ENCODE measurements at places on chromosomes 13 and 19.

DNA sequence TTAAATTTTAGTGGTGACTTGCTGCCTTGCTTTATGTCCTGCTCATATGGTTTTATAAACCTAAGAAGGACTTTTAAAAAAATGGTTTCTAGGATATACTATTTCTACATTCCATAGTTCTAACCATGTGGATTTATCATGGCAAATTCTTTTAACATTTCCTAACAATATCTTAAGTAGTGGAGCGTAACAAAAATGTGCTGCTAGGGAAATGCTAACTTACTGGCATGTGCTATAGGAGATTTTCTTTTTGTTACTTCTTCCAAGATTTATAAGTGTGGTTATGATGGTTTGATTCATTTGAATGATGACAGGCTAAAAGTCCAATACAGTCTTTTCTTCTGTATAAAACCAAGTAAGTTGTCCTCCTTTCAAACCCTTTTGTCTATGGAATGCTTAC, 713.7 kb downstream of the SLITRK1 start:
- DNase-seq, result no peak

- peak; percentile 20 for DNase-seq
Measured at GRCh38 chr19:50723069-50723468, at the start of gene CLEC11A. TSS of gene CLEC11A (plus strand) at chr19:50723364. CDS start at chr19:50723526, 162 bp downstream.

DNA sequence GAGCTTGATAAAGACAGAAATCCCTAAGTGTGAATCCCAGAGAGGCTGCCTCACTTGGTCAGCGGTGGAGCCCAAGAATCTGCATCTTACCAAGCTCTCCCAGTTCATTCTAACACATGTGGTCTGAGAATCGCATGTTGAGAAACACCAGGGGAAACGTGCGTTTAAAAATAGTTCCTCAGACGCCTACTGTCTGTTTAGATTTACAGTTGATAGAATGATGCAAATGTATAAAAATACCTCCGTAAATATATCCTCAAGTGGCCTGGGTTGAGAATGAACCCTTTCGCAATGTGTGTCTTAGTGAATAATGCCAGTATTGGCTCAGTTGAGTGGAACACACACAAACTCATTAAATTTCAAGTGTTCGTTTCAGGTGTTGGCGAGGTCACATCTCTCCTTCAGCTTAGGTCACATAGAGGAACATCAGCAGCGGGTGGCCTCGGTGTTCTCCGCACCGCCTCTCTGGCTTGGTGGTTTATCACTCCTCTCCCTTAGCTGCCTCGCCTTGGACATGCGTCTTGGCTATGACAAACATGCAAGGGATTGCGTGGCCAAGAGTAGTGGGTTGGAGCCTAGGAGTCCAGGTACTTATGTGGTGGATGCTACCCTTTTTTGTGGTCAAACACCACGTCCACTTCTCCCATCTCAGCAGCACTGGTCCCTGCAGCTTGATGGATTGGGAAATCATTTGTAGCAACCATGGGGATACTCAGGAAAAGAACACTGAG, 117.6 kb upstream of the SPATA13 start:
- no peak for DNase-seq

GRCh38 chr13:104004572-104004971, 938.4 kb upstream of the SLC10A2 start:
- DNase-seq, result no peak

DNA sequence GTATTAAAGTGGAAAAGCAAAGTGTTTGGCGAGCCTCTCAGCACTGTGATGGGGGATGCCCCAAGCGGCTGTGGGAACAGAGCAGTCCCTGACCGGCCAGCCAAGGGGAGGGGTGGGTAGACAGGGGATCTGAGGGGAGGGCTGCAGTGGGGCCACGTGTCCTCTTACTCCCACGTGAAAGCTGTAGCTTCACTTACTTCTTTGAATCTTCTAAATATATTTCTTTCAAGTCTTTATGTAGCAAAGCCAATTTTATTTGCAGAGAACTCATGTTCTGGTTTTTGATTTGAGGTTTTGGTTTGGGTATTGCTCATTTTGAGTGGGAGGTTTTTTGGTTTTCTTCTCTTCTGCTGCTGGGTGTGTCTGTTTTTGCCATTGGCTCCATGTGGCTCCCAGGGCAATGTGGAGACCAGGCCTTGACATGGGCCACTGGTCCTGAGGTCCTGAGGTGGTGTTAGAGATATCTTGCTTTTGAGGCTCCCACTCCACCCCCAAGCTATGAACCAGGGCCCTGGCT, 17.7 kb upstream of the OVOL3 start:
- no peak for DNase-seq

GRCh38 chr19:19179548-19180441, 9.7 kb upstream of the MEF2B start:
- DNase-seq, result no peak

DNA sequence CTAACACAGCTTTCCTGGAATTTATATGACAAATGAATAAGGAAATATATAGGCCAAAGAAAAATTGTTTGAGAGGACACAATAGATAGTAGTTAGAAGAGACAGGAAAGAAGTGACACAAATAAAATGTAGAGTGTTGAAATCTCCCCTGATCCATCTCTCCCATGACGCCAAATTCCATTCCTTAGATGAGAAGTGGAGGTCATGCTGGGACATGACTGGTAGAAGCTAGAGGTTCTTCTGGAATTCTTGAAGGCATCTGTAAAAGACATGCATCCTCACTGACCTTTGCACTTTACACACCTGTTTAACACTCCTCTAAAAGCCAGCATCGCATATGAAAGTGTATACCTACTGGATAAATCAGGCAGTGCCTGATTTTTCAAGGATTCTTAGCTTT, 67.8 kb downstream of the DGKH start:
- DNase-seq, result no peak

- no peak for DNase-seq
Measured at GRCh38 chr19:22608441-22608840, 25.7 kb upstream of the ZNF492 start.

DNA sequence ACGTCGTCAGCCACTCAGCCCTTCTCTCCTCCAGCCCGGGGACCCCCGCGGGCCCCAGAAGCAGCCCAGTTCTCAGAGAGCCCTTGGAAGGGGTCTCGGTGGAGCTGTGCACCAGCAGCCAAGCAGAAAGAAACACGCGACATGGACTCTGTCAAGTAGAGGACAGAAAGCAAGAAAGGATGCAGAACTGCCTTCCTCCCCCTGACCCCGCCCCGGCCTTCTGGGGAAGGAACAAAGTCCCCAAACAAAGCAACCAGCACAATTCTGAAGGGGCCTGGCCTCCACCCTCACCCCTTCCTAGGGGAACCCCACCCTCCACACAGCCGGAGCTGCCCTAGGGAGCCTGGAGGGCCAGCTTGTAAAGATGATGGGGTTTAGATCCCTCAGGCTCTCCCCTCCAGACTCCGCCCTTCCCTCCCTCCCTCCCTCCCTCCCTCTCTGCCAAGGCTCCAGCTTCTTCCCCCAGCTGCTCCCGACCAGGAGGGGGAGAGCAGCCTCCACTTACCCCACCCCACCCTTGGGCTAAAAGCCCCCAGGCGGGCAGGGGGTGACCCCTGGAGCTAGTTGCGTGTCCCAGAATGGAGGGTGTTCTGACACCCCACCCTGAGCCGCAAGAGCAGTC, 7.8 kb downstream of the LYL1 start:
- DNase-seq, result no peak

GRCh38 chr13:51311957-51312520, 27.5 kb upstream of the SERPINE3 start:
- DNase-seq, result no peak

DNA sequence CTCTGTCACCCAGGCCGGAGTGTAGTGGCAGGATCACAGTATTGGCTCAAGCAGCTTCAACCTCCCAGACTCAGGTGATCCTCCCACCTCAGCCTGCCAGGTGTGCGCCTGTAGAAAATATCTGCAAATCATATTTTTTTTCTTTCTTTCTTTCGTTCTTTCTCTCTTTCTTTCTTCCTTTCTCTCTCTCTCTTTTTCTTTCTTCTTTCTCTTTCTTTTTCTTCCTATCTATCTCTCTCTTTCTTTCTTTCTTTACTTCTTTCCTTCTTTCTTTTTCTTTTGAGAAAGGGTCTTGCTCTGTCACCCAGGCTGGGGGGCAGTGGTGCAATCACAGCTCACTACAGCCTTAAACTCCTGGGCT, 16.3 kb upstream of the IGSF23 start:
- DNase-seq, result no peak

DNA sequence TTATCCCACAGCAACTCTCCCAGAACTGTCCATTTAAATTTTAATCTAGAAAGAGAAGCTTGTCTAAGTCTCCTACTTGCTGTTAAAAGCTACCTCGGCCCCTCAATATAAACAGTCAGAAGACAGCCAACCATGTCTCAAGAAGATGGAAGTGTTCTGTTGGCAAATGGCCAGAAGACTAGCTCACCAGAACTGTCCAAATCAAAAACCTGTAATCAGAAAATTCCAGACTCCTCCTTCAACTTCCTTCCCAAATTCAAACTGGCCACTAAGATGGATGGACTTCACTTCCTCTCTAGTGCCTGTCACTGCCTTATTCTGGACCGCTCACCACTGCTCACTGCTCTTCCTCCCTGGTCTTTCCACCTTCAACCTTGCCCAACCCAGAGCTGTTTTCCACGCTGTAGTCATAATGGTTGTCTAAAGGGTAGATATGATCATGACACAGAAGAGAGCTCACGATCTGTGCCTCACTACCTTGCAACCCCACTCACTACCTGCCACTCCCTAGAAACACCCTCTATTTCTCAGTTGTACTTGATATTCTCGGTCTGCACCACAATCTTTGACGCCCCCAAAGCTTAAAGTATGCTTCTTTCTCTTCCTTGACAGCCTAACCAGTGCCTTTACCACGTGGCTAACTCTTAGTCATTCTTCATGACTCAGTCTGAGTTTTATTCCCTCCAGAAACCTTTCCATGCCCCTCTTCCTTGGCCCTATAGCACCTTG, 9.2 kb downstream of the FGF14 start:
- peak; percentile 4 for DNase-seq

- no peak for DNase-seq
Measured at GRCh38 chr13:113724016-113724758, 34.8 kb upstream of the TMEM255B start.

DNA sequence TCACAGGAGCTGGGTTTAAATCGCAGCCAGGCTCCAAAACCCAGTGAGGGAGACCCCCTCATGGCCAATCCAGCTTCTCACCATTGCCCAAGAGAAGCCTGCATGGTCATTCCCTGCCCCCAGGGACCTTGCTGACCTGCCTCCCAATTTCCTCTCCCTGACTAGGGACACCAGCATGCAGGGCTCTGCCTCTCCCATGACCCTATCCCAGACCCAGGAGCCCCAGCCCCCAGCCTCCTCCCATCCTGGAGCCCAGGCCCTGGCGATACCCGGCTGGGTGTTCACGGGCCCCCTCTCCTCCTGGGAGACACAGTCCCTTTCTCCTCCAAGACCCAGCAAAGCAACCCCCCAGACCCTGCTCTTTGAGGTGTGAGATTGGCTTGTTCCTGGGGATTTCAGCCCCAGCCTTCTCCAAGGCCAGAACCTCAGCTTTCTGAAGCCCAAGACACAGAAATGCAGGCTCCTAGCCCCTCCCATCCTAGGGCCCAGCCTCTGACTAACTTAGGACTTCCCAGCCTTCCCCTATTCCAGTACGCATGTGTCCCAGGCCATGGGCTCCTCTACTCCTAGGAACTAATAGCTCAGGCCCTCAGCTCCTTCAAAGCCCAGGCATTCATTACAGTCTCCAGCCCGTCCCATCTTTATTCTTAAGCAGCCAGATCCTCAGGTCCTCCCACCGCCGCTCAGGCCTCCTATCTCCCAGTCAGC, 1.1 kb downstream of the GYS1 start:
- DNase-seq, result peak; percentile 85

- DNase-seq, result no peak
Measured at GRCh38 chr19:34402074-34402600, 2.1 kb upstream of the PDCD2L start.

DNA sequence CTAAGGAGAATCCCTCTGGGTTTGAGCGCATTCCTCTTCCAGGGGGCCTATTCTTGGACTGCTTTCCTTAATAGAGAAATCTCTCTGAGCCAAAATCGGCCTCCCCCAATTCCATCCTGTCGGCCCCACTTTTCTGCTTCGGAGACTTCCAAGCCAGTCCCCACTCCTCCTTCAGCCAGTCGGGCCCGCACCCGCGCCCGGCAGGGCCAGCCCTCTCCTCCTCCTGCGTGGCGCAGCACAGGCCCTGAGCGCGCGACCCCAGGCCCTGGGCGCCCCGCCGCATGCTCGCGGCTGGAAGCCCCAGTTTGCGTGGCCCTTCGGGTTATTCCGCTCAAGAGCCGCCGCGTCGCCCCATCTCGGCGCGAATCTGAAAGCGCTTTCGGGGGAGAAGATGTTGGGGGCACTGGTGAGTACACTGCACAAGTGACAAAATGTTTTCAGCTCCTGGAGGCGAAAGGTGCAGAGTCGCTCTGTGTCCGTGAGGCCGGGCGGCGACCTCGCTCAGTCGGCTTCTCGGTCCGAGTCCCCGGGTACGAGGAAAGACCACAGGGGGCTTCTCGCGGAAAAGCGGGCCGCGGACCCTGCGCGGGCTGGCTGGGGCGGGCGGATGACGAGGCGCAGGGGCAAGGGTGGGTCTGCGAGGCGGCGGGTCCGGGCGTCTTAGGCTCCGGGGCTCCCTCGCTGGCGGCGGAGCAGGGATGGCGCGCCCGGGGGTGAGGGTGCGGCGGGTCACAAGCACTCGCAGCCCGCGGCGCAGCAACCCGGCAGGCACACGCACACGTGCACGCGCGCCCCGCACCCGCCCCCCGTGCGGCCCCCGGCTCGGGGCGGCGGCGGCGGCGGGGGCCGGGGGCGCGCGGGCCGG, at the start of gene IL17D:
IL17D (plus strand) TSS at position 785 of the 865 bp plus-strand sequence. CDS start 303 bp downstream, outside the sequence.
- no peak for DNase-seq

GRCh38 chr19:55333870-55334269, 5.8 kb upstream of the KMT5C start:
- DNase-seq, result no peak

DNA sequence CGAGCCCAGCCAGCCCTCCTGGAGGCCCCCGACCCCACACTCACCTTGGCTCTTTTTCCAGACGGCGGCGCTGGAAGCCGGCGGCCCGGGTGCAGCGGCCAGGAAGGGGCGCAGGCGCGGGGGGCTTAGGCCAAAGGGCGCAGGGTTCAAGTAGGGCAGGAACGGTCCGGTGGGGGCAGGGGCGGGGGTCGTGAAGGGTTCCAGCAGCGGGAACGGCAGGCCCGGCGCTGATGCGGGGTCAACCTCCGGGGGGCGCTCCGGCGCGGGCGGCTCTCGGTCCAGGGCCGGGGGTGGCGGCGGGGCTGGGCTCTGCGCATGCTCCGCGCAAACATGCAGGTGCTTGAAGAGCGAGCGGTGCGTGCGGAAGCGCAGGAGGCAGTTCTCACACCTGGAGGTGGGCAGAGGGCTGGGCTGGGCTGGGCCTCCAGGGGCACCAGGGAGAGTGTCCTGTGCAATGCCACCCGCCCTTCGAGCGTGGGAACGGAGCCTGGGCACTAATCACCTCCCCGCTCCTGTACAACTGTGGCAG, 2.3 kb downstream of the ZNF414 start:
- DNase-seq, result no peak
